ENCODE measurements at places on chromosomes 2 and 18.

GRCh38 chr2:46196871-46197462 lies 100.2 kb upstream of the EPAS1 start:
- peak; percentile 14 for DNase-seq

DNA sequence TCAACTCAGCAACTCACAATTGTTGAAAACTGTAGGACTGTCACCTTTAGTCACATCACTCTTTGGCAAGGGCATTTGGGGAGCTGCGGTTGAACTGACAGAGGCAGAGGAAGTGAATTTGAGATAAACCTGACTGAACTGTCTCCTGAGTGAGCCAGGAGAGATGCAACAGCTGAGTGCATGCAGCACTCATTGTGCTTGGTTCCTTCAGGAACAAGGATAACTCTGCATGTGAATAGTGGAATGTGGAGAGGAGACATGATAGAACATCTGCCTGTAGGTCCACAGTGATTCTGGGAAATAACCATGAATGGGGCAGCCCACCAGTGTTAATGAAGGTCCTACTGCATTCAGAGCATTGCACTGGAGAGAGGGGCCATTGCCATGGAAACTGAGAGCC lies 494.7 kb downstream of the STK39 start:
- no peak for DNase-seq

DNA sequence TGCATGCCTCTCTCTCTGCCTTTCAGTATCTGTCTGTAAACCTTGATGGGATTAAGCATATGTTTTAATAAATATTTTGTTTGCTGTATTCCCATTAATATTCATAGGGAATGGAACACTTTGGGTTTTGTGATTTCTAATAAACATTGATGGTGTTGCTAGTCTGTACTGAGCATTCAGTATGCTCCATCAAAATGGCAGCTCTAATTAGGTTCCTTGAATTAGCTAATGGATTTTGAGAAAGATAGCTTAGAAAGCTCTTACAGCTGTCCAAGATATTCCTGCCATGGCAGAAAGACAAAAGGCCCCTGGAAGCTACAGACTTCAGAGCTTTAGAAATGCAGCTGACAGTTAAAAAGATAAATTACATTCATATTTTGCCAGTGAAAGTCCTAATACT lies 199.2 kb upstream of the NRP2 start:
- no peak for DNase-seq

GRCh38 chr18:72605376-72605775 lies 61.2 kb upstream of the CBLN2 start:
- no peak for DNase-seq

DNA sequence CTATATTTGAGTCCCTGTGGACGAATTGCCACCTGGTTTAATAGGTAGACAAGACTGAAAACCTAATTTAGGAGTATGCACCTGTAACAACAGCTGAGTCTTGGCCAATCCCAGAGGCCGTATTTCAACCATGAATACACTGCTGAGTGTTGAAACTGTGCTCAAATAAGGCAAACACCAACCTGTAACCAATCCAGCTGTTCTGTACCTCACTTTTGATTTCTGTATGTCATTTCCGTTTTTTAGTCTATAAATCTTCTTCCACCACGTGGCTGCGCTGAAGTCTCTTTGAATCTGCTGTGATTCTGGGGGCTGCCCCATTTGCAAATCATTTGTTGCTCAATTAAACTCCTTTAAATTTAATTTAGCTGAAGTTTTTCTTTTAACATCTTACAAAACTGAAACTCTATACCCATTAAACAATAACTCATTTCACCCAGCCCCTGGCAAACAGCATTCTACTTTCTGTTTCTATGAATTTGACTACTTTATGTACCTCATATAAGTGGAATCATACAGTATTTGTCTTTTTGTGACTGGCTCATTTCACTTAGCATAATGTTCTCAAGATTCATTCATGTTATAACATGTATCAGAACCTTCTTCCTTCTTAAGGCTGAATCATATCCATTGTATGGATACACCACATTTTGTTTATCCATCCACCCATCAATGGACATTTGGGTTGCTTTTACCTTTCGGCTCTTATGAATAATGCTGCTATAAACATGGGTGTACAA lies 7.5 kb upstream of the YPEL5 start:
- DNase-seq = no peak

- DNase-seq = peak; percentile 64
Observed at GRCh38 chr2:197130318-197130717, 180.3 kb downstream of the ANKRD44 start.

DNA sequence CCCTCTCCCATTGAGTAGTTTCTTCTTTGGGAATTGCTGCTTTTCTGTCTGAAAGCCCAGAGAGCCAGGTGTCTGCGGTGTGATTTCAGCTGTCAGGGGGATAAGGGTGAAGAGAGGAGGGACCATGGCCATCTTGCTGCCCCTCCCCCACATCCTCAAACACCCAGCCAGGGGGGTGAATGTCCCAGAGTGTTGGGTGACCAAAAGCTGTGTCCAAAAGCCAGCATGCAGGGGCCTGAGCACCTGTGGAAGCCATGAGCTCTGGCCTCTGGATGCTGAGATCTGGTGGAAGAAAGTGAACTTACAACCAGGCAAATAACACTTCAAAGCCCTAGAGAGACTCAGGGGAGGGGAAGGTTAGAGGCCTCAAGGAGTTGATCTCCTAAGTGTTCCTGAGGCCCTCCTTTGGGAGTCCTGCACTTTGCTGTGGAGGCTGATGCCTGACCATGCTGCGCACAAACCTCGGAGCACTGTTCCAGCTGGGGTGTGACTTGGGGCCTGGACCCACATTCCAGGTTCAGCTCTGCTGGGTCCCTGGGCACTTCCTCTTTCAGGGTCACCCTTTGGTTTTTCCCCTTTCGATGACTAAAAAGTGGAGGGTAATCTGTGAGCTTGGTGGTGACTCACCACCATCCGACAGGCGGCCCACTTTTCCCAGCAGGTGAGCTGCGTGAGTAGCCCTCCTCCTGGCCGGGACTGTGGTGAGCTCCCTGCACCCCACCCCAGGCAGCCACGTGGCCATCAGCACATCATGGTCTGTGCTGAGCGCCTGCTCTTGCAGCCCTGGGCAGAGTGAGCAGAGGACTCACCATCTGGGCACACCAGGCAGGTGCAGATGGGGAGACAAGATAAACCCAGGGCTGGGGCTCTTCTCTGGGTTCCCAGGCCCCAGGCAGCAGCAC lies 66.8 kb upstream of the FOSL2 start:
- peak; percentile 60 for DNase-seq

DNA sequence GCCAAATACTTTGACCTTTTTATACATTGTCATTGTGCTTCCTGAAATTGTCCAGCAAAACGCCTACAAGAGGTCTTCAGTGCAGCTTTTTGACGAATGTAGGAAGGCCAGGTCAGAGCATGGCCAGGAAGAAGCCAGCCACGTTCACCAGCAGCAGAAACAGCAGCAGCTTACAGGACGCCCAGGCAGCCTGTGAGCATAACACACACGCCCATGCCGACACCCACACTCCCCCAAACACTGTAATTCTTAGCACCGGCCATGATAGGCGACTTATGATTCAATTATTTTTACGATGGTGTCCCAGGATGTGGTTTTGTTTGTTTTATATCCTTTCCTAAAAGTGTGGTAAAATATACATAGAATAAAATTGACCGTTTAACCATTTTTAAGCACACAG lies 249.1 kb upstream of the SALL3 start:
- no peak for DNase-seq

DNA sequence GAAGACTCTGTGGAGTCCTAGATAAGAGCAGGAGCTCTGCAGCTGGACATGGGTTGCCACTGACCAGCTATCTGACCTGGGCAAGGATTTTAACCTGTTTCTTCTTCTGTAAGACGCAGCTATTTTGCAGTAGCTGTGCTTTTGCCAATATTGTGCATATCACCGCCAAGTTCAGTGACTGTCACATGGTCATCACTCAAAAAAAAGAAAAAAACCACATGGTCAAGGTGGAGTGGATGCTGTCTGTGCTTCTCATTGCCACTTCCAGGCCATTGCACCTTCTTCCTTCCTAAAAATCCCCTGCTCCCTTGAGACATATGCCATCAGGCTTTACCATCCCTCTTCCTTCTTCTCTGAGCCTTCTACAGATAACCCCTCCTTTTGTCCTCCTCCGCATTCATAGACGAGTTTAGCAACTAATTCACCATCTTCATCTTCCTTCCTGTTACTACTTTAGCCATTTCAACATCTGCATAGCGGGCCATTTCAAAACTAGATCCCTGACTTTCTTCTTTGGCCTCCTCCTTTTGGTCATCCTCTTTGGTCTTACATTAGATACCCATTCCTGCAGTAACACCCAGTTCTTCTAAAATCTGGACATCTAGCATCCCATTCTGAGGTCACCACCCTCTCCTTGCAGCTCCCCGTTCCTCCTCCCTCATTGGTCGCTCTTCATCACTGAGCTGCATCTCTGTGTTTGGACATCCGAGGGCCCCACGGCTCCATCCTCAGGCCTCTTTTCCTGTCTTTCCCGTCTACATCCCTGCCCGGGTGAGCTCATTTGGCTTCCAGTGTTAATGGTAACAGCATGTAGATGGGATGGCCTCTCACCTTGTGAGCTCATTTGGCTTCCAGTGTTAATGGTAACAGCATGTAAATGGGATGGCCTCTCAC lies 17.8 kb downstream of the RNF144A start:
- DNase-seq = no peak

GRCh38 chr2:182763311-182763912 lies 47.4 kb downstream of the DNAJC10 start:
- DNase-seq = no peak

- no peak for DNase-seq
Observed at GRCh38 chr2:9260464-9260918, 53.9 kb downstream of the ASAP2 start.

GRCh38 chr2:72139874-72140620 lies 7.6 kb downstream of the CYP26B1 start:
- DNase-seq = no peak

DNA sequence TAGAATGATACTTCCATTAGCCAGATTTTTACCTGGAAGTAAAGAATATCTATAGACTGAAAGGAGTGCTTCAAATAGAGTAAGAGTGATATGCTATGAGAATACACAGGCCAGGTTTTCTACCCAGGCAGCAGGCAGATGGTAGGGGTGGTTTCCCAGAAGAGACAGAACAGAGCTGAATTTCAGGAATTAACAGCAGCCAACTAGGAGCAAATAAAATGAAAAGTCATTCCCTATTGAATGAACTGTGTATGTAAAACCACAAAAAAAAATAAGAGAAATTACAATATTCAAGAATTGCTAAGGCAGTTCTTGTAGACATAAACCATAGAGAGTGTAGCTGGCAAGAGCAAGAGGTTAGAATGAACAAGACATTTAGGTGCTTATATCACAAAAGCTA lies 336.8 kb downstream of the KCNJ3 start:
- DNase-seq = no peak

DNA sequence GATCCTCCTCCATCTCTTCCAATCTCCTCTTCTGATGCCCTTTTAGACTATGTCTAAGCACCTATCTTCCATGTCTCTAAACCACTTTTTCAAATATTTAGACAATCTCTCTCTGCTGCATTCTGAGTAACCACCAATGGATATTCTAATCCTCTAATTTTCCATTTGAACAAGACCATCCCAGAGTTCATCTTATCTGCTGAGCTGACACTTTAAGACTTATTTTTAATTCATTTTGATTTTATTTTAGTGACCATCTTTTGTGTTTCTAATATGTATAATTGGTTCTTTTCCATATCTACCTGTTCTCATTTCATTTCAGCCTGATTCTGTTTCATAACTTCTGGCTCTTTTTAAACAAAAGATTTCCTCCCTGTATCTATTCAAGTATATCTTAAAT lies 369.9 kb downstream of the CLIP4 start:
- no peak for DNase-seq

GRCh38 chr2:201114846-201115245 lies 1.1 kb upstream of the CFLAR start:
- no peak for DNase-seq

DNA sequence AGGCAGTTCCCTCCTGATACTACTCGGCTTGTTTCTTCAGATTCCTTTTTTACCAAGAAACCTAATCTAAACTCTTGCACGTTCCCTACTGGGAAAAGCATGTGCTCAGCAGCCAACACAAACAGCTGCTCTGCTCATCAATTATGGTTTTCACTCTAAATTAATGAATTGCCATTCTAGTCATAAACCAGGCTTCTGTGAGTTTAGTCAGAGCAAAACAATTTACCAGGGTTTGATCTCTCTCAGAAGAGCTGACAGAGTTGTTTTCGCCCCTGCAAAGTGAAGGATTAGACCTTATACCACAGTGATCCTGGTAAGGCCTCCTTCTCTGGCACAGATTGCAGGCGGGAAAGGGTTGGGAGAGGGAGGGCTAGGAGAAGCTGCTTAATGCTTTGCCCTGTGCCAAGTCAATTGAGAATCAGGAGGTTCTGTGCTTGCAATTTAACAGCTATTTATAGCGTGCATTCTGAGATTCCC lies 57.2 kb downstream of the REEP1 start:
- DNase-seq = no peak
